ENCODE measurements at places on chromosomes 12 and 14.

- DNase-seq, result no peak
Measured at GRCh38 chr12:51098611-51099010, 15.2 kb upstream of the CSRNP2 start.

GRCh38 chr12:105221583-105222283 is 14.2 kb downstream of the APPL2 start:
- peak; percentile 25 for DNase-seq

- DNase-seq, result no peak
Measured at GRCh38 chr14:100619396-100620254, 32.4 kb upstream of the BEGAIN start.

DNA sequence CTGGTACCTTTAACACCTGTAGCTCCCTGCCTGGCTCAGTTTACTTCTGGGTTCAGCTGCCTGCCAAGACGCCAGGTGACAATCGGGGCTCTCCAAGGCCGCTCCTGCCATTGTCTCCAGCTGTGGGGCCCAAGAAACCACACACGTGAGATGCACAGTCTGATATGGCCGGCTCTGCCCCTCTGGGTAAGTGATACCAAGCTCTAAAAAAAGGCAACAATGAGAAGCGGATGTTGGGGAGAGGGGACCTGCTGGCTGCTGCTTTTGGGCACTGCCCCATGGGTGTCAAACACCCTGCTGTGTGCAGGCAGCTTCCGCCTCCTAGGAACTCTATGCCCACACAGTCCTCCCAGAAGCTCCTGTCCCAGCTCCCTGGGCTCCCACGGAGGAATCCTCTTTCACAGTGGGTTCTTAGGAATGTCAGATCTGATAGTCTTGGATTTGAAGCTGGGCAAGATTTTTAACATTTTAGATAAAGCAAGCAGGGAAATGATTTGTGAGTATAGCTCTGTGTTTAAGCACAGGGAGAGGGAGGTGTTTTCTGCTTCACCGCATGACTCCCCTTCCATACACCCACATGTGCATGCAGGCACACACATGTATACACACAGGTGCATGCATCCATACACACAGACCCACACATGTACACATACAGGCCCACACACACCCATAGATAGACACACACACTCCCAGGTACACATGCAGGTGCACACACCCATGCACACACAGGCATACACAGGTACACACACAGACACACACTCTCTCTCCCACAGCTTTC is 1135.8 kb downstream of the BCL11B start:
- no peak for DNase-seq

GRCh38 chr14:31726337-31726736 is 165.1 kb downstream of the NUBPL start:
- DNase-seq, result no peak

- DNase-seq, result no peak
Measured at GRCh38 chr12:28413460-28414109, 223.3 kb downstream of the CCDC91 start.

DNA sequence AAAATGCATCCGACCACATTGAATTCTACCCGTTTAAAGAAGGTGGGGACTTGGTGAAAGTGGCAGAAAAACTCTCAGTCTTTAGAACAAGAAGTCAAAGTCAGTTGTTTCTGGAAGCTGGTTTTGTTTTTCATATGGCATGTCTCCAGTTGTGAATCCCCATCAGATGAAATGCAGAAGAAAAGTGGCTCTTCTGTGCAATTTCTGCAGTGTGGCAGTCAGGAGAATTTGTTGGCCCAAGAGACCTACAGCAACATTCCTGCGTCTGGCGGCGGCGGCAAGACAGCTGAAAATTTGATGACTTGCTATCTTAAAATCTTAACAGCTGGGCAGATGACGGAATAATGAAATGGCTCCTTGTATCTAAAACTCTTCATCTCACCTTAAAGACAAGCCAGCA is 201.5 kb downstream of the FOXN3 start:
- no peak for DNase-seq

DNA sequence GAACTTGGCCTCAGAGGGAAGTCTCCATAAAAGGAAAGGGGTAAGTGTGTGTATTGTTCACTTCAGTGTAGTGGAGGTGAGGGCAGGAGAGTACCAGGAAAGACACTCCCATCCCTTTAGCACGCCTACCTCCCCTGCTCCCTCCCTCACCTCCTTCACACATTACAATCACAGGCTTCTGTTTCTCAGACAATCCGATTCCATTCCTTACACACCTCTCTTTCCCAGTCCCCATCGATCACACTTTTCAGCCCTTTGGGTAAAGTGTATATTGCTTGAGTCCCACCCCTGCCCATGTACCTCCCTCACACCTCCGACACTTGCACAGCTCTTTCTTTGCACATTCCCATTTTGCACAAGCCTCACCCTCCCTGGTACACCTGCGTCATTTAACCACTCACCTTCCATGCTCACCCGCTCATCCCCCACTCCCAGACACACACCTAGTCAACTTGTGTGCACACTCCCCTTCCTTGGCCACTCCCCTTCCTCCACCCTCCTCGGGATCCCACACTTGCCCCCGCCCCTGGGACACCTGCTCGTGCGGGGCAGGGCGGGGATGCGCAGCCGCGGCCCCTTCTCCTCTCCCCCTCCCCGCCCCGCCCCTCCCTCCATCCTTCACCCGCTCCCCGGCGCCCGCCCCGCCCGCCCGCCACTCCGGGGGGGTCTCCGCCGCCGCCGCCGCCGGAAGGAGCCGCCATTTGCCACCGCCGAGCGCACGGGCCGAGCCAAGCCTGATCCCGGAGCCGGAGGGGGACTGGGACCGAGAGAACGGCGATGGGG is at the start of gene MARCHF9:
MARCHF9 (plus strand) TSS at position 693 of the 783 bp plus-strand sequence. CDS start 426 bp downstream, outside the sequence.
- DNase-seq, result peak; percentile 63

- DNase-seq, result peak; percentile 63
Measured at GRCh38 chr14:74019408-74020137, 424 bp downstream of the BBOF1 start.

DNA sequence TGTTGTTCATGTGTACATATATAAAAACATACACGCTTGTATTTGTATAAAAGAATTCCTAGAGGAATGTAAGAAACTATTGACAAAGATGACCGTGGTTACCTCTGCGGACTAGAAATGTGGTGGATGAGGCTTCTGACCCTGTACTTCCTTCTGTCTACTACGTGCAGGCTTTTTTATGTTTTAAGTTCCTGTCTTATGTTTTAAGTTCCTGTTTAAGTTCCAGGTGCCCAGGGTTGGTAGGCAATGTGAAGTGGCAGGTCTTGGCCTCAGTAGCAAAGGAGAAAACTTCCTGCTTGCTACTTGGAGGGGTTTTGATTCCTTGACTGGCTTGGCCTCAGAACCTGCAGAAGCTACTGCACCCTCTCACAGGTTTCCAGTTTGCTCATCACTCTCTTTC is 11.6 kb downstream of the POMT2 start:
- no peak for DNase-seq

DNA sequence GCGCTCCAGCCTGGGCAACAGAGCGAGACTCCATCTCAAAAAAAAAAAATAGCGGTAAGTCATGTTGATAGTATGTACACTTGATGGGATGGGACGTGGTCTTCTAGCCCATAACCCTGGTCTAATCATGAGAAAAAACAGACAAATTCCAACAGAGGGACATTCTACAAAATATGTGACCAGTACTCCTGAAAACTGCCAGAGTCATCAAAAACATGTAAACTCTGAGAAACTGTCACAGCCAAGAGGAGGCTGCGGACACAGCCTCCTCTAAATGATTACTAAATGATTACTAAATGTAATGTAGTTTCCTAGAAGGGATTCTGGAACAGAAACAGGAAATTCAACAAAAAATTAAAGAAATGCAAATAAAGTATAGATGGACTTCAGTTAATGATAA is 20.9 kb downstream of the CDKL1 start:
- no peak for DNase-seq

GRCh38 chr12:54588110-54588889 is at the start of gene PPP1R1A:
Gene PPP1R1A (minus strand): TSS chr12:54588659. CDS start chr12:54588488, 171 bp downstream.
- peak; percentile 19 for DNase-seq

DNA sequence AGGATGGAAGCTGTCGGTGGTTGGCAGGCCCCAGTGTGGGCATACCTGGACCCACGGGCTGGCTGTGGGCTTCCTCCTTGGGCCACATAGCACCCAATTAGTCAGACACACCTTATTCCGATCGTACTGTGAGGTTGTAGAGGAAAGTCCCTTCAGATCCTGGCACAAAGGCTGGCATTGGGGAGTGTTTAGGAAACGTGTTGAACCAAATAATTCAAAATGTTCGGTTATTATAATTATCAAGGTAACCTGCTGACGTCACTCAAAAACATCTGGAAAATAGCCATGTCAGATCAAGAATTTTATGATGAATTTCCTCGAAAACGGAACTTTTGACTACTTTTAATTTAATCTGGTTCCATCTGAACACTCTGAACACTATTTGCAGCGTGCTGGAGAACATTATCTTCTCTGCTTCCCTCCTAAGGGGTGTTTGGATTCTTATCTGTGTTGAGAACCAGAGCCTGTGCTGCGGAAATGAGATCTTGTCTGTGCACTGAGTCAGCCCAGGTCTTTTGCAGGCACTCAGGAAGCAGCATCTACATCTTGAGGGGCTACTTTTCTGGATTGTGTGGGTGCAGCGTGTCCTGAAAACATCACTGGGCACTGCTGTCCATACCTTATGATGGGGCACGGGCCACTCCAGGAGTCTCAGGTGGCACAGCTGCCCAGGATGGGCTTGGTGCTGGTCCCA is 100.3 kb downstream of the SLC25A47 start:
- DNase-seq, result no peak

DNA sequence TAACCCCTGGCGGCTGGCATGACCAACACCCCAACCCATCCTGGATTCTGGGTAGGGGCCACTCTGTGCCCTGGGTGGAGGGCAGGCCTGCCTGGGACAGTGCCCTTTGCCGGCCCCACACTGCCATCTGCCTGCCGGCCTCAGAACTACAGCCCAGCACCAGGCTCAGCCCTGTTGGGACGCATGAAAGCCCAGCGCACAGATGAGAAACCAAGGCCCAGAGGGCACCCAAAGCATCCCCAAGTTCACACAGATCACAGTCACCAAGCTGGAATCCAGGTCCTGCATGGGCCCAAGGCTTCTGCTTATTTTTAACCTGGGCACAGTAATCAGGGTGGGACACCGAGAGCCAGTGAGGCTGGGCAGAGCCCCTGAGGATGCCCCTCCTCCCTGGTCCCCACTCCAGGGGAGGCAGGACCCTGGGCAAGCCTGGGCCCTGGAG is 26.2 kb downstream of the RFLNA start:
- peak; percentile 82 for DNase-seq

DNA sequence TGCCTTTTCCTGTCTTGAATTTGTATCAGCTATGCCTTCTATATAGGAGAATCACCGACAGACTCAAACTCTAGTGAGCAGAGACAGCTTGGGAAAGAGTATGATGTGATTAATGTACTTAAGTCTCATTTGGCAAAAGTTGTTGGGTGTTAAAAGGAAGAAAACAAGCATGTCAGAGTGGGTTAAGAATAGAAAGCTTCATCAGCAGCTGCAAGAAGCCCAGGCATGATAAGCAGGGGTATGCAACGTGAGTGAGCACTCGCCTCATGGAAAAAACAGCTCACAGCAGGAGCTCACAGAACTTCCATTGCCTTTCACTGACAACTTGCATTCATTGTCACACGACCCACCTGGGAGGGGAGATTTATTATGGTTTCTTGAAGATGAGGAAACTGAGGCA is 35.9 kb upstream of the WNK1 start:
- peak; percentile 28 for DNase-seq

DNA sequence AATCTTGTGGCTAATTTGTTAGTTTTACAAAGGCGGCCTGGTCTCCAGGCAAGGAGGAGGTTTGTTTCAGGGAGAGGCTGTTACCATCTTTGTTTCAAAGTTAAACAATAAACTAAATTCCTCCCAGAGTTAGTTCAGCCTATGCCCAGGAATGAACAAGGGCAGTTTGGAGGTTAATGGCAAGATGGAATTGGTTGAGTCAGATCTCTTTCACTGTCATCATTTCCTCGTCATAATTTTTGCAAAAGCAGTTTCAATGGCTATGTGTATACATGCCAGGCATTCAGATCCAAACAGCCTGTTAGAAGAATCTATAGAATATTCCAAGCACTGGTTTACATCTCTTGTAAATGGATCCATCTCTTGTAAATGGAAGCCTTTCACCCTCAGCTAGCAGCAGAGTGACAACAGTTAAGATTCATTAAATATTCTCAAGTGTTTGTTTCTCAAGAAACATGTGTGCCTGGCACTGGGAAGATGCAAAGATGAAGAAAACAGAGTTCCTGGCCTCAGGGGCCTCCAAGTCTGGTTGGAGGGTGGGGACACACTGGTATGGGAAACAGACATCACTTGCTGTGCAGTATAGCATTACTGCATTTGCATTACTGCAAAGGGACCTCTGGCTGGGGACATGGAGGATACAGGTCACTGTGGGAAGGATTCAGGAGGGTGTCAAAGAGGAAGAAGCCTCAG is 65.8 kb downstream of the RIN3 start:
- DNase-seq, result no peak

DNA sequence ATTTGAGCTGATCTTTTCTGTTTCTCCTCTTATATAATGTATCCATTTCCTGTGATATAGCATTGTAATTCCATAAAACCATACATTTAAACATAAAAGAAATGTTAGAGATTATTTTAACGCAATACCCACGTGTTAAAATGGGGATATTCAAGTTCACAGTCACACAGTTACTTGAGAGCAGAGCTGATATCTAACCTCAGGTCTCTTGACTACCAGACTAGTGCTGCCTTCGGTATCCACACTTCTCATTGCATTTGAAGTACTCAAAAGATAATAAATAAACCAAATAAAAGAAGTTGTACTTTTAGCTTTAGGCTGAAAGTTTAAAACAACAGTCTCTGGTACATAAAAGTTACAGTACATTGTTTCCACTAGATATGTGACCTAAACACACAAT is 2.9 kb downstream of the CLECL1 start:
- no peak for DNase-seq

GRCh38 chr12:75568393-75568792 is 57.0 kb upstream of the KRR1 start:
- DNase-seq, result peak; percentile 77

GRCh38 chr14:68373847-68374444 is 418.9 kb downstream of the ZFP36L1 start:
- no peak for DNase-seq
